ENCODE measurements at places on chromosomes 3 and 15.

- DNase-seq = no peak
These were observed 86.9 kb upstream of the PRTG start for GRCh38 chr15:55829826-55830225.

- DNase-seq = no peak
These were observed 651.9 kb downstream of the RBMS3 start for GRCh38 chr3:29932696-29933325.

DNA sequence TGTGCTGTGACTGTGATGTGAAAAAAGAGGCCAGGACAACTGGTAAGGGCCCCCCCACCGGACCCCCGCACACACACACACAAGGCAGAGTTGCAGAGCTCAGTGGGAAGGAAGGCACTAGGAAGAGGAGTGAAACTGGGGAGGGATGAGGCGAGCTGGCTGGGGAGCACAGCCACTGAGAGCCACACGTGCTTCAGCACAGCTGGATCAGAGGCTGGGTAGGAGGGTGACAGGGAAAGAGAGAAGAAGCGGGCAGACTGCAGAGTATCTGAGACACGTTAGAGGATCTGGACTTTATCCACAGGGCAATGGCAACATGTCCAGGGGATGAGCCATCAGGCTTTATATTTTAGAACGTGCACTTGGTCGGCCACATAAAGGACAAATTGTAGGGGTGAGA is 38.0 kb upstream of the TKT start:
- DNase-seq = no peak

DNA sequence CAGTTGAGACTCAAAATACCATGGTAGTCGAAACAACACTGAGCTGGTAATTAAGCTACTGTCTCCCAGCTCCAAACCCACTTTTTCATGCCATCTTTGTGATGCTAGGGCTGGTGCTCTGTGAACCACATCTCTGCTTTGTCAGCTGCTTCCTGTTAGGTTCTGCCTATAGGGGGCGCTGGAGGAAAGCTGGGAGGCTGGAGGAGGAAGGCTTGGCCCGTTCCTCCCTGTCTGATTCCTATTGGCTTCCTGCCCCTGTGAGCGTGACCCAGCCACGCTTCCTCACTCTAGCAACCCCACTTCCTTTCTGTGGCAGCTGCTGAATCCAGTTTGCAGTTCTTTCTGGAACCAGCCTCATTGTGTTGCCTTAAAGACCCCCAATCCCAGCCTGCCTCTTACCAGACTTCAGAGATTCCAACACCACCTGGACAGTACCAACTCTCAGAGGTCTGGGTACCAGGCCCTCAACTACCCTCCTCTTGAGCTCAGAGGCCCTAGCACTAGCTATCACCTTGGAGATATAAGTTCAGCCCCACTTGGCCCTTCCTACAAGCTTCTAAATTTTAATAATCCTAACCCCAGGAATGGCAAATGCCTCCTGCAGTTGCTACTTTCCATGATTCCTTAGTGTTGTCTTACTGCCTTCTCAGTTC is 120.9 kb downstream of the ERC2 start:
- no peak for DNase-seq

GRCh38 chr15:65334586-65335231 is 30.2 kb downstream of the RNU5B-1 start:
- DNase-seq = no peak

DNA sequence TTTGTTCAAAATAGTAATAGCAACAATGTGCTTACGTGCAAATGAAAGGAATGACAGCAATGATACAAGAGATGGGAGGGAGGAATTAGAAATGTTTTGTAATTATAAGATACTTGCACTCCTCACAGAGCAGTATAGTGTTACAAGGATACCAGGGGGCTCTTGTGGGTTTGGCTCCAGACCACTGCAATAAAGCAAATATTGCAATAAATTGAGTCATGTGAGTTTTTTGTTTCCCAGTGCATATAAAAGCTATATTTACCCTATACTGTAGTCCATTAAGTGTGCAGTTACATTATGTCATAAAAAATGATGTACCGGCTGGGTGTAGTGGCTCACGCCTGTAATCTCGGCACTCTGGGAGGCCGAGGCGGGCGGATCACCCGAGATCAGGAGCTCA is 864.3 kb downstream of the NSUN3 start:
- no peak for DNase-seq
